ENCODE measurements at places on chromosomes 3 and 15. TPM values are rescaled to one million over a fixed set of nuclear protein-coding genes. Genes with fewer than 3 reads are reported as not detected.

GRCh38 chr3:69817988-69818387 is 78.7 kb downstream of the MITF start:
- no peak for DNase-seq

DNA sequence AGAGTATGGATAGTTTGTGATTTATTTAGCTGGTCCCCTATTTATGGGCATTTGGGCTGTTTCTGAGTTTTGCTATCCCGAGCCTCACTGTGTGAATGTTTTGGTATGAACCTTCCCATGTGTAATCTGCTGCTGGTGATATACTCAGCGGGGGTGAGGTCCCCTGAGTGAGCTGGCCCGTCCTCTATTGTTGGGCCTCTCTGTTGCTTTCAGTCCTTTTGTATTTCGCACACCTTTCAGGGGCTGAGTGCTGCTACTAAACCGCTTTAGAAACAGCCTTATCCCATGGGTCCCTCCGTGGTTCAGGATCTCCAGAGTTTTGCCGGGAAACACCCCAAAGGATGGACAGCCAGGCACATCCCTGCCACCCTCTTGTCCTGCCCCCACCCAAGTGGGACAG is 94.5 kb downstream of the WNT7A start:
- no peak for DNase-seq

- DNase-seq, result no peak
These were observed 8.2 kb upstream of the GANC start for GRCh38 chr15:42264795-42265194.

DNA sequence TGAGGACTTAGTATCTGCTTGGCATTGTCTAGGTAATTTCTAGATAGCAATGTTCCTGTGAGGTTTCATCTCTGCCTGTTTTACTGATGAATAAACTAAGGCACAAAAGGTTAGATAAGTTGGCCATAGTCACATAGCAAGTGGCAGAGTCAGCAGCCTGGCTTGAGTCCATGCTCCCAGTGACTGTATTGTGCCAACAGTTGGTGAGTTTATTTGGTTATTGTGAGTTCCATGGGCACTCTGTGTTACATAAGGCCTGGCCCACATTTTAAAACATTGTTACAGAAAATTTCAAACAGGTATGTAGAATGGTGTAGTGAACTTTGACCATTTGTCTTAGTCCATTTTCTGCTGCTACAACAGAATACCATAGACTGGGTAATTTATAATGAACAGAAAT is 15.2 kb downstream of the MCM2 start:
- no peak for DNase-seq

GRCh38 chr3:150483226-150483625 is 63.1 kb downstream of the SERP1 start:
- DNase-seq, result no peak

- no peak for DNase-seq
These were observed 146.3 kb downstream of the GMNC start for GRCh38 chr3:190716211-190716610.

DNA sequence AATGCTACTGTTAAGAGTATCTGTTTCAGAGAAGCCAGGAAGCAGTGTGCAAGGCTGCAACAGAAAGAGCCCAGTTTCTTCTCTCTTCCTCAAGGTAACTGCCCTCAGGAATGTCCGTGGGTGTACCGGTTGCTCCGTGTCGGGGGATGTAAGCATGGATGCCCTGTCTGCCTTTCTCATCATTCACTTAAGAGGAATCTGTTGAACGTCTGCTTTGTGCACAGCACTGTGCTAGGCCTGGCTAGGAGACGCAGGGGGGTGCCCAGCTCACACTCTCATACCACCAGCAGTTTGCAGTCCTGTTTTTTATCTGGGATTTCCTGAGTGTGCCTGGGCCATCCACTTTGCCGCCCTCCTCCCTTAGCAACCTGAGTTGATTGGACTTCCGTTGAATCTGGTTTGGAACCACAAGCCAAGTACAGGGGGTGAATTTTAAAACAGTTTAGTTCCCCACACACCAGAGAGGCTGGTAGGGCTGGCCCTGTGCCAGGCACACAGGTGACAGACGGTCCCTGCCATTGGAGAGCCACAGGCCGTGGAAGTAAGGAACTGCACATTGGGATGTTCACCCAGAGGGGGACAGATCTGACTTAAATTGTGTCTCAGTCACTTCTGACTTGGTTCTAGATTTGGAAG is 11.2 kb downstream of the BOC start:
- DNase-seq, result no peak

- no peak for DNase-seq
These were observed 269.0 kb upstream of the ADAMTS9 start for GRCh38 chr3:64956711-64957325.

DNA sequence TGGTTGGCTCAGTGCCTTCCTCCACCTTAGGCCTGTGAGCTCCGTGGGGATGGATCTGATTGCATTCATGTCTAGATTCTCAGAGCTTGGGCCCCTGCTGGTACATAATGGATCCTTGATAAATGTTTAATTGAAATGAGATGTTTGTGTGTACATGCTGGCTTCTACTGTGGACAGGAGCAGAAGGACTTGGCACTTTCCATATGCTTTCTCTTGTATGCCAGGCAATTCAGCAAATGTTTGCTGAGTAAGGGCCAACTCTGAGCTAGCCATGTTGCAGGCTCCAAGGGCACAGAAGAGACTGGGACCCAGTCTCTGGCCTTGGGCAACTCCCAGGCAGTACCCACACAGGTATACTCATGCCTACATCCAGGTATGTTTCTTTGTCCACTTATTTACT is 67.0 kb downstream of the RAB11A start:
- DNase-seq, result no peak

DNA sequence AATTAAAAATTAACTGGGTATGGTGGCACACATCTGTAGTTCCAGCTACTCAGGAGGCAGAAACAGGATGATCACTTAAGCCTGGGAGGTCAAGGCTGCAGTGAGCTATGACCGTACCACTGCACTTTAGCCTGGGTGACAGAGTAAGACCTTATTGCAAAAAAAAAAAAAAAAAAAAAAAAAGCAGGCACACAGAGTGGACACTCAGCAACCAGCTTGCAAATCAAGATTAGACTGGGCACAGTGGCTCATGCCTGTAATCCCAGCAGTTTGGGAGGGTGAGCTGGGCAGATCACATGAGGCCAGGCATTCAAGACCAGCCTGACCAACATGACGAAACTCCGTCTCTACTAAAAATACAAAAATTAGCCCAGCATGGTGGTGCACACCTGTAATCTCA is 5.4 kb downstream of the CLN6 start:
- no peak for DNase-seq

- DNase-seq, result no peak
These were observed 24.3 kb downstream of the PLEKHO2 start for GRCh38 chr15:64865998-64866520.

DNA sequence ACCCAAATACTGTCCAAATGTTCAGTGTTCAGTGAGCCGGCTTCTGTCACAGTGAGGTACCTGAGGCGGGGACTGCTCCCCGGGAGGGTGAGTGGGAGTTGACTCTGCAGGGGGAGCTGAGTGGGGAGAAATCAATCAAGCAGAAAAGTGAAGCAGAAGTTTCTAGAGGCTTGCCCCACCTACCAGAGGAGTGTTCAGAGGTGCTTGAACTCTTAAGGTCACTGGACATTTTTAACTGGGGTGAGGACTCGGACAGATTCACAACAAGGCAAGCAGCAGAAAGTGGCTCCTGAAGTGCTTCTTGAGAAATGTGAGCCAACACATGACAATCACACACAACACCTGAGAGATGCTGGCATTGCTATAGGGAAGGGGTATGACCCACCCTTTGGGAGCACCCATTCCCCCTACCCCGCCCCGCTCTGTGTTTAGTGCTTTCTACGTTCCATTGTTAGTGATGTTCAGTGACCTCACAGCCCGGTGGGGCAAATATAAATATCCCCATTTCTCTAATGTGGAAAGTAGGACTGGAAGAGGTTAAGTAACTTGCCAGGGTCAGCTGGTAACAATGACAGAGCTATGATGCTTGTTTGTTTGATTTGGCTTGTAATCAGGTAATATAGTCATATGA is 48.6 kb upstream of the AKAP13 start:
- no peak for DNase-seq

- DNase-seq, result no peak
These were observed 41.6 kb upstream of the STRIT1 start for GRCh38 chr3:155334914-155335723.

DNA sequence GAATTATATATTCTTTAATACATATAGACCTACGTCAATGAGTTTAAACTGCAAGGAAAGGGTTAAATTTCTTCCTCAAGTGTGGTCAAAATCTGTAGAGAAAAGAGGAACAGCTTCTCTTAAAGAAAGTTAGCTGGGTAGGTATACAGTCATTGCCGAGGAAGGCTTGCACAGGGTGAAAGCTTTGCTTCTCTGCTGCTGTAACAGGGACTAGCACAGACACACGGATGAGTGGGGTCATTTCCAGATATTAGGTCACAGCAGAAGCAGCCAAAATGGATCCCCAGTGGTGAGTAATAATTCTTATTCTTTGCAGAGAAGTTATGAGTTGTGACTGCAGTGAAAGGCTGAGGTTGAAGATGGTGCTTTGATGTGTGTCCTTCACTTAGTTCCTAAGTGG is at the start of gene CD86:
Gene CD86, plus strand, starts transcription at position 148 of the 400 bp plus-strand sequence. Its CDS starts 128 bp downstream, at position 276.
- no peak for DNase-seq

- no peak for DNase-seq
These were observed 19.5 kb downstream of the GREM1 start for GRCh38 chr15:32737304-32737703.

GRCh38 chr3:16056217-16056616 is 118.3 kb upstream of the GALNT15 start:
- no peak for DNase-seq

GRCh38 chr3:150761831-150762661 is 923 bp downstream of the SIAH2 start:
- peak; percentile 78 for DNase-seq

GRCh38 chr3:123301331-123302184 is 99.8 kb downstream of the SEC22A start:
- DNase-seq, result no peak

Gene NANOGP8
- not detected for total RNA-seq

Gene GUCA1C
- total RNA-seq, result not detected

Gene NOX5
- not detected for total RNA-seq

Gene TMEM207
- total RNA-seq, result not detected

Gene VGLL4
- total RNA-seq, result 26.8 TPM

Gene CLRN1
- total RNA-seq, result not detected

Gene NR2F2
- 14.2 TPM for total RNA-seq

Gene RASGRP1
- total RNA-seq, result 0.46 TPM

Gene CPNE9
- total RNA-seq, result not detected

Gene SMAD6
- 16.2 TPM for total RNA-seq
